ENCODE measurements at places on chromosomes 2 and 18.

DNA sequence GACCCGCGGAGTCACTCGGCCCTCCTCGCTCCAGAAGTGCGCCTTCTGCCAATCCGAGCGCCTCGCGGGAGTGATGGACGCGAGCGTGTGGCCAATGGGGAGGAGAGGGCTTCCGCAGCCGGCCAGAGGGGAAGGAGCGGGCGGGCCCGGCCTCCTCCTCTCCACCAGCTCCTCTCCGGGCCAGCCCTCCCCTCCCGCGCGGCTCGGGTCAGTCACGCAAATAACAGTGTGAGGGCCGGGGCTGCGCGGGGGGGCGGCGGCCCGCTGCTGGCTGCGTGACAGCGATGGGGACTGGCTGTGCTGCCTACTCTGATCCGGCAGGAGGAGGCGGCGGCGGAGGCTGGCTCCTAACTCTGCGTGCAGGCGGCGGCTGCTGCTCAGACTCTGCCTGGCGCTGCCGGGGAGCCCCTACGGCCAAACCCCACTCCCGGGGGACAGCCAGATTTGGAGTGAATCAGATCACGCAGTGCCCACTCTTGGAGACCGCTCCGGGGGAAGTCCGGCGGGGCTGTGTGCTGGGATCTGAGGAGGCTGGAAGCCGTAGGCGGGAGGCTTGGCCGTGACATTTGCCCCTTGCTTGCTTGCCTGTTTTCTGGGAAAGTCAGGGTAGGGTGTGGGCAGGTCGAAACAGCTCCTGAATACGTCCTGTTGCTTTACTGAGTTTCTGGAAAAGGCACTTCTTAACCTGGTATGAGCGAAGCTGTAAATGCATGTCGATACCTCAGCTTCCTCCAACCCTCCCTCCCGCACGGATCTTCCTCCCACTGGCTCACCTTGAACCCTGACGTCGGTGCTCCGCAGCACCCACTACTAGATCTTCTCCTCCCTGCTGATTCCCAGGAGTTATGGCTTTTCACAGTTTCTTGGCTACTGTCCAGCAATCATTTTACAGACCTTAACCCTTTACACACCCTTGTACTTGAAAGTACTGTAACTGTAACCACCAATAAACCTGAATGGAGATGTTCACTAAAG is 97.9 kb upstream of the SERTAD2 start:
- no peak for DNase-seq

- DNase-seq: no peak
Measured at GRCh38 chr2:190722835-190723234, 74.0 kb downstream of the NAB1 start.

DNA sequence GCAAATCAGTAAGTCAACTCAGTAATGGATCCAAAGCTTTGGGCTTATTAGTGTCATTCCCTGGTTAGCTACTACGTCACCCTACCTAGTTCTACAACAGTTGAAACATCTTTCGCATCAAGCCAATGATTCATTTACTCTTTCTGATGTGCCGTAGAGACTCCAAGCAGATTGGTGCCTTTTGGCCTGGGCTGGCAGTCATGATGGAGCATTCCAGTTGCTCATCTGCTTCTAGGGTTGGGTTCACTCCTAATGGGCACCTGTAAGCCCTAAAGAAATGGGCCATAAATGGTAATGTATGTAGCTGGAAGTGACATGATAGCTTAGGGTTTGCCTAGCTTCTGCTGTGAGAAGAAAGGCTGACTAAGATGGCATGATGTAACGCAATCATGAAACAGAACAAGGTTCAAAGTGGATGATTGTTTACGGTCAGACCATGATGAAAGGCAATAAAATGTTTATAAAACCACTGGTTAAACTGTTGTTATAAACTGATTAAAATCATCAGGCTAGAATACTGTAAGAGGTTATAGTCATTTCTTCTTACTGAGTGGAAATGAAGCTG is 20.4 kb upstream of the CCL20 start:
- DNase-seq: no peak

GRCh38 chr2:191231995-191232394 is 13.2 kb upstream of the MYO1B start:
- no peak for DNase-seq

GRCh38 chr2:109206569-109207146 is 77.7 kb downstream of the SH3RF3 start:
- DNase-seq: no peak

- DNase-seq: no peak
Measured at GRCh38 chr2:199946836-199947235, 8.5 kb downstream of the TYW5 start.

GRCh38 chr2:71742953-71743601 is 289.7 kb downstream of the DYSF start:
- no peak for DNase-seq

DNA sequence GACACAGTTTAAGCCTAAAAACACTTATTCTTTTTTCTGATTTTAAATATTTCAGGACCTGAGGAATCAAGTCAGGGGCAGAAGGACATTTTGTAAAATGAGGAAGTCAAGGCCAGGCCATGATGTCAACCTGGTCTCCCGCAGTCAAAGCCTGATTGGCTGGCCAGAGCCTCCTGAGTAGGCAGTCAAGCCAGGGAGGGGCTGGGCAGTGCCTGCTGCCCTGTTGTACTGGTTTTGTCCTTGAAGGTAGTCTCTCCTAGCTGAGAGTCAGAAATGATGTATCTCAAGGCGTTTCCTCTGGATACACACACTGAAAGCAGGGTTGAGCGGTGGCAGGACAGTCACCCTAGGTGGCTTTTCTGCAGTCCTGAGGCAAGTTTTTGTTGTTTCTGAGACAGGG is 19.8 kb downstream of the CCT7 start:
- DNase-seq: no peak

DNA sequence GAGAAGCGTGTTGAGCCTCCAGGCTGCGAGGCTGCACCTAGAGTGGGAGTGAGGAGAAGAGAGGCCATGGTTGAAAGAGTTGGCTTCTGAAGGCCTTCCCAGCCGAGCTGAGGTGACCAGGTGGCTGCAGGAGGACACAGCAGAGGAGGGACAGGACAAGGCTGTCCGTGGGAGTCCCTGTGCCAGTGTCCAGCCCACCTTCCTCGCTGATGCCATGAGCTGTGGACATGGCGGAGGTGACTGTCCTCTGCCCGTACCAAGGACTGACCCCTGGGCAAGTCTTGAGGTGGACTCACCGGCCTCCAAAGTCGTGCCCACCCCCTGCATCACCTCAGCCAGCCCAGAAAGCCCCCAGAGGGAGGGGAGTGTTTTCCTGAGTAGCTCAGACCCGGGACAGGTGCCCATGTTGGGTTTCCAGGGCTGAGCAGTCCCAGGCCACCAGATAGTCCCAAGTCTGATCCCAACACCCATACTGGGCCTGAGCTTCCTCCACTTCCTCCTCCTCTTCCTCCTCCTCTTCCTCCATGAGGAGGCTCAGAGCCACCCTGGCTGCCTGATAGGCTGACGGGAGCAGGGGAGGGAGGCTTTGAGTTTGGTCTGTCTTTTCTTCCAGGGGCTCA is 43.0 kb upstream of the FOSL2 start:
- no peak for DNase-seq

DNA sequence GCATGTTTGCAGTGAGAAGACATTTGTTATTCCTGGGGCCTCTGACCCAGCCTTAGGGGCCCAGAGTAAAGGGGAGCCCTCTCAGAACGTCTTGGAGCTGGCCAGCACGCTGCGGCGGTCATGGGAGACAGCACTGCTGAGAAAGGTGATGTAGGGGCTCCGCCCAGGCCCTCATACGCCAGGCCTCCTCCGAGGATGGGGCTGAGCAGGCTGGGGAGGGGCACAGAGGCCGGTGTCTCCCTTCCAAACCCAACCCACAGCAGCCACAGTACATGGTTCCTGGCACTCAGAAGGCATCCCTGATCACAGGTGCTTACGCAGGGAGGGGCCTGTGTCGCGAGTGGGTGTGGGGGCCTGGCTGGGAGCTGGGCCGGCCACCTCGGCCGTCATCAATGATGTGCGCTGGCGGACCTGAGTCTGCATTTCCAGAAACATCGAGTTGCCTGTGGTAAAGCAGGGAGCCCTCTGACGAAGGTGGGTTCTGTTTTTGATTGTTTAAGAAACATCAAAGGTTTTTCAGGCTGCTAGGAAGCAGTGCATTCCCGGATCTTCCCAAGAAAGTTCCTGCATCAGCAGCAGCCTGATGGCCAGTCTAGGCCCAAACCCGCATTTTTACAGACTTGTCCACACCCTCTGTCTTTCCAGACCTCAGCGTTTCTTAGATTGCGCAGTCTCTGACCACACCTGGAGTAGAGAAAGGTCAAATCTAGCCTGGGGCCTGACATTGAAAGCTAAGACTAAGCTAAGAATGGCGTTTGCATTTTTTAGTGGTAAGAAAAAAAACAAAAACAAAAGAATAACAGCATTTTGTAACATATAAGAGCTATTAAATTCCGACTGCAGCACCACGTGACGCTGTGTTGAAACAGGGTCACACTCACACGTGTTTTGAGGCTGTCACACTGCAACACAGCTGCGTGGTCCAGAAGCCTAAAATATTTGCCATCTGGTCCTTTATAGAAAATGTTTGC is 51.2 kb upstream of the PXDN start:
- DNase-seq: no peak

GRCh38 chr2:28002181-28002580 is 111.7 kb downstream of the BABAM2 start:
- DNase-seq: no peak

DNA sequence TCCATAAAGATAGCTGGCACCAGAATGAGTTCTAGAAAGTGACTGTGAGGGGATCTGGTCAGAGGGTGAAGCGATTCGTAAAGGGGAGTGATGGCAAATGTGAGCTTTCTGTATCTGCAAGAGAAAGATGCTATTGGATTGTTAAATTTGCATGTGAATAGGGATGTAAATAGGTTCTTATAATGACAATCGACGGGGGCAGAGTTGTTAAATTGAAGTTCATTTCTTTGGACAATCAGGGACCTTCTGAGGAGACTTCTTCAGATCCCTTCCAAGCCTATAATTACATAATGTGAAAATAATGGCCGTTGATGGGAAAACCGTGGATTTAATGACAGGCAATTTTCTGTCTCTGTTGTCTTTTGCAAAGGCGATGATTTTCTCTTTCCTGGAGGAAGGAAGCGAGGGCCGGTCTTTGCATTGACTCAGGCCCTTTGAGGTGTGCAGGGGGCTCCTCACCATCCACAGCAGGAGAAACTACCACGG is 52.2 kb upstream of the TMEM18 start:
- no peak for DNase-seq

- no peak for DNase-seq
Measured at GRCh38 chr2:60472663-60473289, 80.7 kb downstream of the BCL11A start.

DNA sequence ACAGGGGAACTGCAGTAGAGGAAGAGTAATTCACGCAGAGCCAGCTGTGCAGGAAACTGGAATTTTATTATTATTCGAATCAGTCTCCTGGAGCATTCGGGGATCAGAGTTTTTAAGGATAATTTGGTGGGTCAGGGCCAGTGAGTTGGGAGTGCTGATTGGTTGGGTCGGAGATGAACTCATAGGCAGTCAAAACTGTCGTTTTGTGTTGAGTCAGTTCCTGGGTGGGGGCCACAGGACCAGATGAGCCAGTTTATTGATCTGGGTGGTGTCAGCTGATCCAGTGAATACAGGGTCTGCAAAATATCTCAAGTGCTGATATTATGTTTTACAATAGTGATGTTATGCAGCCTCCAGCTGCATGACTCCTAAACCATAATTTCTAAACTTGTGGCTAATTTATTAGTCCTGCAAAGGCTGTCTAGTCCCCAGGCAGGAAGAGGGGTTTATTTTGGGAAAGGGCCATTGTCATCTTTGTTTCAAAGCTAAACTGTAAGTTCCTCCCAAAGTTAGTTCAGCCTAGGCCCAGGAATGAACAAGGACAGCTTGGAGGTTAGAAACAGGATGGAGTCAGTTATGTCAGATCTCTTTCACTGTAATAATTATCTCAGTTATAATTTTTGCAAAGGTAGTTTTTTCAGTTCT is 67.0 kb downstream of the ASAP2 start:
- DNase-seq: no peak

- no peak for DNase-seq
Measured at GRCh38 chr2:197145471-197146056, 165.0 kb downstream of the ANKRD44 start.

DNA sequence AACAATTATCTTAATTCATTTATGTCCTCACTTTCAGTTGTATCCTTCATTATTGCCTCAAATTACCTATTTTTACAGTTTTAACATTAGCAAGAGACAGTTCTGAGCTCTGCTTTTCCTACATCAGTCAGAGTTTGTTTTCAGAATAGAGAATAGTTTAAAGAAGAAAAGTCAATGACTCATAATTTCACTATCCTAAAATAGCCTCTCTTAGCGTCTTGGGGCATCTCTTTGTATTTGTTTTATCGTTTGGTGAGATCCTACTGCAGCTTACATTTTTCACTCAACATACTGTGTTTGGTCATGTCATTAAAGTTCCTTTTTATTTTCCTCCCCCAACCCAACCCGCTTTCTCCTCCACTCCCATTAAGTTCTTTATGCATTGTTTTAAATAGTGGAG is 3.8 kb downstream of the SEC11C start:
- DNase-seq: no peak

- DNase-seq: no peak
Measured at GRCh38 chr18:41700416-41700815, 254.6 kb upstream of the PIK3C3 start.

- no peak for DNase-seq
Measured at GRCh38 chr2:205545971-205546816, 136.1 kb upstream of the NRP2 start.

- no peak for DNase-seq
Measured at GRCh38 chr18:7847357-7848053, 280.4 kb downstream of the PTPRM start.

DNA sequence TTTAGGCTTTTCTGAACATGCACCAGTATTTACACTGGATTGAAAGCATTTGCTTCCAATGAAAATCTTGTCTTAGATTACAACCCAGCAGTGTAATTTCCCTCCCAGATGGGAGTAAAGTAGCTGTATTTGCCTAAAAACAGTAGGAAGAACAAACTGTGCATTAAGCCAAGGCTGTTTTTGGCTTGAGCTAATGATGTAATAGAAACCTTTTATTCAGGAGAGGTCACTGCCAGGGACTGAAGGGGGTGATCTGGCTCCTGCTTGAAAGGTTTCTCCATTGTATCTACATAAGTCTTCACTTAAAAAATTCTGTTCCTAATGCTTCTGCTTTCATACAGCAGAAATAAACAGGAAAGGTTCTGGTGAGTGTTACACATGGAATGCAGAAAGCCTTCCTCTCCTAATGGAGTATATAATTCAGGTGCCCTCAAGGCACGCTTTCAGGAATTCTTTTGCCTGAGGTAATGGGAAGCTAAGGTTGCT is 74.4 kb downstream of the MEIS1 start:
- DNase-seq: no peak

DNA sequence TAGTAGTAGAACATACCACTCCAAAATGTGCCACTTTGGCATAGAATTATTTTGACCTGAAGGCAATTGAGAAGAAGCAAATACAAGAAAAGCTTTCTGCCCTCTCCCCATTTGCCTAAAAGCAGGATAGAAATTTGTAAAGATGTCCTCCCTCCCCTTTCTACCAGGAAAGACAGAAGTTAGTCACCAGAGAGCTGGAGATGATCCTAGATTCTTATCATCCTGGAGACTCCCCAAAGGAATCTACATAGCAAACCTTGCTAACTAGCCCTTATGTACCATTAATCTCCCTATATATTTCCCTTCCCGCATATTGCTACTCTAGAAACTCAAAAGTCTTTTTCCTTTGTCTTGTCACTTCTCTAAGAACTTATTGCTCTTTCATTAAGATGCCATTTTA is 12.6 kb upstream of the TMEM37 start:
- DNase-seq: no peak

GRCh38 chr2:175373729-175374128 is 192.2 kb upstream of the ATP5MC3 start:
- DNase-seq: no peak

- DNase-seq: no peak
Measured at GRCh38 chr2:106575955-106576354, 88.8 kb downstream of the CD8B2 start.
